ENCODE measurements at places on chromosomes 1 and 21.
A peak's percentile ranks its signal among the peaks of the same experiment; 100 is the strongest.

DNA sequence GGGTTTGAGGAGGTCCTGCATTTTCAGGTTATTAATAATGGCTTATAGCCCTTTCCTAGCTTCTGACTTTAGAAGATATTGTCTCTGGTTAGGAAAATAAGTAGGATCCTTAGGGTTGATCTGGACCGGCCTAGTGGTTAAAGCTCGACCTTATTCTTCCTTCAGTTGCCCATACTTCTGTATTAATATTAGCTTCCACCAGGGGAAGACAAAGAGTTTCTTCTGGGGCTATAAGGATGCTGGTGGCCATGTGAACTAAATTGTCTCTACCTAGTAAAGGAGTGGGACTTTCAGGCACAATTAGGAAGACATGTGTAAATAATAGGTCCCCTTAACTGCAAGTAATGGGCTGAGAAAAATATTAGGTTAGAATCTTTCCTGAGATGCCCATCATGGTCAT is 20.6 kb upstream of the FCGR2A start:
- peaks cover 12% of the 10 kb centered on the region for H3K27me3 ChIP-seq
- H3K36me3 ChIP-seq: no peaks in the 10 kb centered on the region
- peaks cover 6% of the 10 kb centered on the region for H3K4me1 ChIP-seq
- DNase-seq: no peak
- H3K4me3 ChIP-seq: no peak overlapping the region

- DNase-seq: no peak
- H3K27ac ChIP-seq: no peak overlapping the region
- no peaks in the 10 kb centered on the region for H3K4me1 ChIP-seq
- peaks cover 21% of the 10 kb centered on the region for H3K27me3 ChIP-seq
Measured at GRCh38 chr21:32044205-32045180, 171.7 kb downstream of the HUNK start.

- H3K4me3 ChIP-seq: no peak overlapping the region
- H3K27me3 ChIP-seq: no peaks in the 10 kb centered on the region
- H3K27ac ChIP-seq: no peak overlapping the region
- H3K36me3 ChIP-seq: no peaks in the 10 kb centered on the region
Measured at GRCh38 chr1:188295157-188295556, 1466.4 kb downstream of the PLA2G4A start.

GRCh38 chr1:226714148-226714547 is 24.9 kb downstream of the ITPKB start:
- H3K27ac ChIP-seq: peak overlapping the region; percentile 95
- H3K4me3 ChIP-seq: no peak overlapping the region
- peaks cover 76% of the 10 kb centered on the region for H3K4me1 ChIP-seq
- DNase-seq: no peak
- peaks cover 58% of the 10 kb centered on the region for H3K36me3 ChIP-seq
- no peaks in the 10 kb centered on the region for H3K27me3 ChIP-seq

GRCh38 chr1:53731779-53732305 is 7.1 kb downstream of the GLIS1 start:
- H3K27me3 ChIP-seq: peaks cover 34% of the 10 kb centered on the region
- no peaks in the 10 kb centered on the region for H3K36me3 ChIP-seq
- H3K27ac ChIP-seq: no peak overlapping the region
- H3K4me1 ChIP-seq: no peaks in the 10 kb centered on the region
- H3K4me3 ChIP-seq: no peak overlapping the region

GRCh38 chr1:115363171-115363570 is 25.1 kb upstream of the NGF start:
- no peaks in the 10 kb centered on the region for H3K36me3 ChIP-seq
- H3K27ac ChIP-seq: no peak overlapping the region
- H3K4me1 ChIP-seq: no peaks in the 10 kb centered on the region
- H3K4me3 ChIP-seq: no peak overlapping the region
- no peak for DNase-seq

GRCh38 chr1:119467857-119468668 is 38.9 kb upstream of the HSD3B1 start:
- no peaks in the 10 kb centered on the region for H3K4me1 ChIP-seq
- H3K27ac ChIP-seq: no peak overlapping the region
- H3K36me3 ChIP-seq: no peaks in the 10 kb centered on the region
- DNase-seq: no peak

GRCh38 chr1:77511440-77511840 is 171.0 kb downstream of the ZZZ3 start:
- no peak overlapping the region for H3K4me3 ChIP-seq
- no peak for DNase-seq
- H3K27me3 ChIP-seq: peaks cover 3% of the 10 kb centered on the region
- no peak overlapping the region for H3K27ac ChIP-seq
- no peaks in the 10 kb centered on the region for H3K36me3 ChIP-seq
- peaks cover 3% of the 10 kb centered on the region for H3K4me1 ChIP-seq

DNA sequence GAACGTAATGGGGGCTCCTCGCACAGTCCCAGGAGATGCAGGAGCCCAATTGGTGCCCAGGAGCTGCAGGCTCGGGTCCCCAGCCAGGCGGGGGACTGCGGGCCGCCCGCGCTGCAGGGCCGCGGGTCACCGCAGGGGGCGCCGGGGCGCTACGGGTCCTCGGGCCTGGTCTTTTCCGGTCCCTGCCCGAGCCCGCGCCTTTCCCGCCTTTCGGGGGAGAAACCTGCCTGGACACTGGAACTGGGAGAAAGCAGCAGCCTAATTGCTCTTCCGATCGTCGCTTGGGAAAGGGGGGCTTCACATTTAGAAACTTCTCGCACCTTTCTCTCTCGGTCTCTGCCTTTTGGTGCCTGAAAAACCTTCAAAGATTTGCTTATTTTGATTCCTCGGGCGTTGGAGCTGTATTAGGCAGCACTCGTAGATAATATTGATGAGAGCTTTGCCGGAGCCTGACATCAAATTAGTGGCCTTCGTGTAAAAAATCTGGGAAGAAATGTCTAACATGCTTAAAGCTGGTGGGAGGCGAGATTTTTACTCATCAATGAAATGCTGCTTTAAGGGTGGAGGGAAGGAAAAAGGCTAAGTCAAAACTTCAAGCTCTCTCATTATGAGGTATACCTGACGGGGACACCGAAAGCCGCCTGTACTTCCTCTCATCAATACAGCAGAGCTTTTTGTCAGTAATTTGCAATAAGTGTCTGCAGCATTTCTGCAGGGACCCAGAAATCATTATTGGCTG is 12.6 kb upstream of the BARHL2 start:
- peaks cover 85% of the 10 kb centered on the region for H3K27me3 ChIP-seq
- no peak overlapping the region for H3K27ac ChIP-seq
- peaks cover 36% of the 10 kb centered on the region for H3K4me1 ChIP-seq
- peaks cover 37% of the 10 kb centered on the region for H3K36me3 ChIP-seq
- no peak for DNase-seq

- H3K36me3 ChIP-seq: peaks cover 22% of the 10 kb centered on the region
- peaks cover 23% of the 10 kb centered on the region for H3K4me1 ChIP-seq
- H3K27me3 ChIP-seq: no peaks in the 10 kb centered on the region
- H3K4me3 ChIP-seq: no peak overlapping the region
- H3K27ac ChIP-seq: no peak overlapping the region
- no peak for DNase-seq
Measured at GRCh38 chr1:25568834-25569596, 25.6 kb downstream of the LDLRAP1 start.

DNA sequence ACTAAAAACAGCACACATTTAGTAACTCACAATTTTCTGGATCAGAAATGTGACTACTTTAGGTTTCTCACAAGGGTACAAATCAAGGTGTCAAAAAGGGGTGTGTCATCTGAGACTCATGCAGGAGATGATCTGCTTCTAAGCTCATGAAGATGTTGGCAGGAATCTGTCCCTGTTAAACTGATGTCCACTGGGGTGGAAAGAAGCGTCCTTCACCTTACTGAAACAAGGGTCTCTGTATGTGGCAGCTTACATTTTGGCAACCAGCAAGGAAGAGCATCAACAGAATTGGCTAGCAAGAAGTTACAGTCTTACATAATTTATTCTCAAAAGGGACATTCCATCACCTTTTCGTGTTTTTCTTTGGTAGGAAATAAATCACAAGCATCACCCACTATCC is 1223.8 kb downstream of the AMY1C start:
- H3K27ac ChIP-seq: no peak overlapping the region
- H3K4me3 ChIP-seq: no peak overlapping the region
- no peaks in the 10 kb centered on the region for H3K27me3 ChIP-seq
- no peaks in the 10 kb centered on the region for H3K36me3 ChIP-seq

DNA sequence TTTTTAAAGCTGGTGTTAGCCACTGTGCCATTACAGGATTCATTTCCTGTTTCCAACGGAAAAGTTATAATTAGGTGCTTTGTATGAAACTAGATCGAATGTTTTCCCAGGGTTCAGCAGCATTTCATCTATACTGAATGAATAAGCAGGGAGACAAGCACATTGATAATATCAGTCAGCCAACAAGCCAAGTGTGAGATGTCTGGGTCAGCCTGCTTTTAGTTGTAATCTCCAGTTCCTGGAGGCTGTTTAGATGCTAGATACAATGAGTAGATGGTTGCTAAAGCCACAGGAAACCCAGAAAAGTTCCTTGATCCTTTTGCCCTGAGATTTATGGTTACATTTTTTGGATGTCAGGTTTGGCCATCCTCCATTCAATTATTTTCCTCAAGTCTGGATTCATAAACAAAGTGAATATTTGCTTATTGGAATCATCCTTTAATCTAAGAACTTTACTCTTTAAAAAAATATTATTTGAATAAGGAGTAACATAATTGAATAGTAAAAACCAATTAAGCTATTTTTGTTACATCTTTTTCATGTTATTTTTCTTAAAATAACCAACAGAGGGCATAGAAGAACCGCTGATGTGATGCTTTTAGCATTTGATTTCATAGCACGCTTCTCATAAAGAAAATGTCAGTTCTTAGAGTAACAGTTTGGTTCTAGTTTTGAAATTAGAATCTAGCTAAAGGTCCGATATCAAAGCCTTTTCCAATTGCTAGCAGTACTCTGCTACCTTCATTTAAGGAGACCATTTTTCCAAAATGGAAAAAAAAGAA is 76.6 kb downstream of the HSPA13 start:
- H3K4me1 ChIP-seq: no peaks in the 10 kb centered on the region
- no peak for DNase-seq
- H3K27me3 ChIP-seq: peaks cover 20% of the 10 kb centered on the region
- H3K36me3 ChIP-seq: no peaks in the 10 kb centered on the region
- H3K4me3 ChIP-seq: no peak overlapping the region

- DNase-seq: no peak
- no peak overlapping the region for H3K27ac ChIP-seq
- no peak overlapping the region for H3K4me3 ChIP-seq
- peaks cover 2% of the 10 kb centered on the region for H3K36me3 ChIP-seq
Measured at GRCh38 chr1:117685936-117686806, 80.3 kb downstream of the TENT5C start.

GRCh38 chr1:201818971-201819750 is 9.8 kb upstream of the IPO9 start:
- peaks cover 3% of the 10 kb centered on the region for H3K36me3 ChIP-seq
- DNase-seq: no peak
- H3K27me3 ChIP-seq: no peaks in the 10 kb centered on the region
- no peak overlapping the region for H3K27ac ChIP-seq

DNA sequence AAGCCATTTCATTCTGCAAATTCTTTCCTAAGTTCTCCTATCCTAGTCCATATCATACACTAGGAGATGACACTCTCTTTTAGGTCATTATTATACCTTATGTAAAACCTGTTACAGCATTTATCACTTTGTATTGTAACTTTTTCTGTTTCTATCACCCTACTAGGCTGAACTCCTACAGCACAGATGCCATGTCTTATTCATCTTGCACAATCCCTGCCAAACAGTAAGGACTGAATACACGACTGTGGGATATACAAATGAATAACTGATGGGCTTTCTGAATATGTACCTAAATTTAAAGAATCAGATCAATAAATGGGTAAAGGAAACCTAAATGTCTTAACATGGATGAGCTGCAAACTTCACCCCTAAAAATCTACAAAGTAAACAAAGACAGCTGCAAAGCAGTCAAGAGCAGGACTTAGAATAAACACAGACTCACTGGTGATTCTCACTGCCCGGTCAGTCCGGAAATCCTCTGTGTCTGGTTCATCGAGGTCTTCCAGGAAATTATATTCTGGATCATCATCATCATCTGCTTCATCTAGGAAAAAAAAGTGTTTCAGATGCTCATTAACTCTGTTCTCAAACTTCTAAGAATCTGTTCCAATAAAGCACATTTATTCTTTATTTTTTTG is 62.3 kb downstream of the GON4L start:
- no peak for DNase-seq
- no peaks in the 10 kb centered on the region for H3K4me1 ChIP-seq
- H3K36me3 ChIP-seq: peaks cover 68% of the 10 kb centered on the region
- no peak overlapping the region for H3K4me3 ChIP-seq
- H3K27ac ChIP-seq: no peak overlapping the region

DNA sequence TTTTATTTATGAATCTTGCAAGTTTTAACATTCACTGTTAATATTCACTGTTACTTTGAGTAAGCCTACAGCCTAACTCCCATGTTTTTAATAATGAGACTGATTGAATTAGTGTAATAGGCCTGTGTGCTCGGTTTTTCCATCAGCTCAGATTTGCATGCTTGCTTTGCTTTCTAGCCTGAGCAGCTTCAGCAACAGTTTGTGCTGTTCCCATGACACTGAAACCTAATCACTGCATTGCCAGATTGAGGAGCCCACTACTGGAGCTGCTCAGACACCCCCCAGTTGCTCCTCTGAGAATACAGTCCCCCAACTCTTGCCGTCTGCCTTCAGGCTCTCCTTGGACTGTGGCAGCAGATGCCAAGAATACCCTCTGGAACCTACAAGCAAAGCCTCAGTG is 695.4 kb downstream of the BRINP3 start:
- no peak overlapping the region for H3K4me3 ChIP-seq
- H3K4me1 ChIP-seq: no peaks in the 10 kb centered on the region
- peaks cover 3% of the 10 kb centered on the region for H3K36me3 ChIP-seq
- H3K27me3 ChIP-seq: no peaks in the 10 kb centered on the region
- no peak overlapping the region for H3K27ac ChIP-seq

DNA sequence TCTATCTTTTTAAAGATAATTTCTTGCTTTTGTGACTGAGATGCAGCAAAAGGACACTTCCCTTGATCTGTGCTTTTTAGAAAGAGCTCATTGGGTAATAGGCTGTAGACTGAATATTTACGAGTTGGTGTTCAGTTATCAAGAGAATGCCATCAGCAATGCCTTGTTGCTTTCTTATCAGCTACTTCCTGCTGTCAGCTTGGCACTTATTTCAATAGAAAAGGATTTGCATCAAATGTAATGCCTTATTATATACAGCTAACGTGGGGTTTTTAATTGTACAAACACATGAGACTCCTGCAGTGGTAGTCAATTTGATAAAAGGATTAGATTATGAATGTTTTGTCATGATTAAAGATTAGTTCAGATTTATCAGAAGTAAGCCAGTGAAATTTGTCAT is 122.2 kb downstream of the ADGRL2 start:
- H3K27ac ChIP-seq: no peak overlapping the region
- H3K4me1 ChIP-seq: no peaks in the 10 kb centered on the region
- no peak for DNase-seq
- no peaks in the 10 kb centered on the region for H3K27me3 ChIP-seq
